ENCODE measurements at places on chromosomes 1 and 21.

GRCh38 chr1:220895412-220895946 lies 16.2 kb downstream of the HLX start:
- no peaks in the 10 kb centered on the region for H3K4me1 ChIP-seq

- H3K27me3 ChIP-seq = no peaks in the 10 kb centered on the region
- no peak for DNase-seq
- no peaks in the 10 kb centered on the region for H3K4me1 ChIP-seq
- H3K27ac ChIP-seq = no peak overlapping the region
Observed at GRCh38 chr21:16741141-16741665, 771.6 kb upstream of the CXADR start.

DNA sequence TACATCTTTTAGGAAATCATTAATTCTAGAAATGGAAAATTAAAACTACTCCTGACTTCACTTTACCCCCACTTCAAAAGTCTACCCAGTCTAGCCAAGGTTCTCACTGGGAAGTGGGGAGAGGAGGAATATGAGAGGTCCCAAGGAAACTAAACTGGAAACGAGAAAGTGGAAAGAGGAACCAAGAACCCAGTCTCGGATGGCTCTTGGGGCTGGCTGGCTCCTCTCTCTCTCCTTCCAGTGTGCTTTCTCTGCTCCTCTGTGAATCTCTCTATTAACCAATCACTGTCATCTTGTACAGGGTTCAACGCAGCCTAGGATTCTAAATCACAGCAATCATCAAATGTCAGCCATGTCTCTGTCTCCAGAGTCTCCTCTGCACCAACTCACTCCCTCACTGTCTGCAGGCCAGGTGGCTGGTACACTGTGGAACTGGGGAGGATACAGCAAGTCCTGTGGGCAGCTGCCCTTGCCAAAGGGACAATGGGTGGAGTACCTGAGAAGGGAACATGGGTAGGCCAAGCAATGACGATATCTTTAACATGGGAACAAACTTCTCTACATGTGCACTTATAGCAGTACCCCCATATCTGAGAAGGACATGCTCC lies 33.7 kb downstream of the GNB1 start:
- H3K4me1 ChIP-seq = peaks cover 44% of the 10 kb centered on the region
- no peak for DNase-seq
- H3K27ac ChIP-seq = no peak overlapping the region

DNA sequence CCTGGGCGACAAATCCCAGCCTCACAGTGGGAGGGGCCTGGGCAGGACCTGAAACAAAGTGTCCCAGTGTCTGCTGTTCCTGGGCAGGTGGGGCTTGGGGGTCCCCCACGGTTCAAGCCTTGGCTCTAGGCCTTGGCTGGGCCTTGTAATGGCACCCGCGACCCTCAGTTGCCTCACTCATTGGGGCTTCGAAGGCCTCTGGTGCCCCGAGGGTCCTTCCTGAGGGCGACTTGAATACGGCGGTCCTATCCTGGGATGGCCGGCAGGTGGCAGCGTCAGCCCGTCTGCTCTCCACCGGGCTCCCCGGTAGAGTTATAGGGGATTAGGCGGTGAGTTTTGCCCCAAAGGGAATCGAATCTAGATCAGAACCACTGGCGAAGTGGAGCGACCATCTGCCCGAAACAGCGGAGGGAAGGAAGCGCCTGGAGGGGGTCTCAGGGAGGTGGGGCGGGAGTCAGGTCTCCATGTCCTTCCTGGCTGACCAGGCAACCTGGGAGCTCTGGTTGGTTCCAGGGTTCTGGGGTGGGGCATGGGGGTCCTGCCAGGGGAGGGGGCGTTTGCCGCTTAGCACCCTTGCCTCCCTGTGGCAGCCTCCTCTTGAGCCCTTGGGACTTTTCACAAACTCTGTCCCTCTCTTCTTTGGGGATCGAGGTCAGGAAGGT lies 2.1 kb upstream of the PEX10 start:
- H3K4me1 ChIP-seq = peaks cover 33% of the 10 kb centered on the region
- peak; percentile 64 for DNase-seq
- H3K27me3 ChIP-seq = no peaks in the 10 kb centered on the region
- H3K27ac ChIP-seq = peak overlapping the region; percentile 80
- H3K36me3 ChIP-seq = no peaks in the 10 kb centered on the region

DNA sequence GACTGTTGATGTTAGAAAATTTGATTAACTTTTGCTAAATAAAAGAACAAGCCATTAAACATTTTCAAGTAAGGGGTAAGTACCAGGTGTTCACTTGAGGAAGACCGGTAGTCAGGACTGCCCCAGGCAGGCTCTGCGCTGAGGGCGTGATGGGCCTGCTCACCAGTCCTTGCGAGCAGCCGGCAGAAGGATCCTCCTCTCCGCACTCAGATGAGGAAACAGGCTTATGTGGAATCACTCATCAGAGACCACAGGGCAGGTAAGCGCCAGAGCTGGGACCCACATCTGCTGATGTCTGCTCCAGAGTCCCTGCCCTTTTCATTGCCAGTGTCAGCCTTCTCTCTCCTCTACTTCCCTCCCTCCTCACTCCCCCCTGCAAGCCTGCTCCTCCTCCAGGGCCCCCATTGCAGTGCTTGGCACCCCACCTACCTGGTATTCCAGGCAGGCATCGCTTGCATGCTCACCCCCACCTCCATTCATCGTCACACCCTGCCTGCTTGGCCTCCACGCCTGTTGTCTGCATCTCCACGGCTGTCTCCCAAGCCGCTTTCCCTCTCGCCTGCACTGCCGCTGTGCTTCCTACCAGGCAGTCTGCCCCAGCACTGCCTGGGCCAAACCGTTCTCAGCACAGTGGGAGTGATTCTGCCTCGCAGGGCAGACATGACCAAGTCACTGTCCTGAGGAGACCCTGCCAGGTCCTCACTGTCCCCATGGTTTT lies 24.7 kb upstream of the KDM4A start:
- H3K4me1 ChIP-seq = no peaks in the 10 kb centered on the region
- DNase-seq = no peak
- H3K27me3 ChIP-seq = no peaks in the 10 kb centered on the region

GRCh38 chr1:20102875-20103274 lies 16.5 kb downstream of the PLA2G2D start:
- no peaks in the 10 kb centered on the region for H3K4me1 ChIP-seq
- peaks cover 4% of the 10 kb centered on the region for H3K27me3 ChIP-seq
- DNase-seq = no peak
- no peak overlapping the region for H3K27ac ChIP-seq
- no peaks in the 10 kb centered on the region for H3K36me3 ChIP-seq

DNA sequence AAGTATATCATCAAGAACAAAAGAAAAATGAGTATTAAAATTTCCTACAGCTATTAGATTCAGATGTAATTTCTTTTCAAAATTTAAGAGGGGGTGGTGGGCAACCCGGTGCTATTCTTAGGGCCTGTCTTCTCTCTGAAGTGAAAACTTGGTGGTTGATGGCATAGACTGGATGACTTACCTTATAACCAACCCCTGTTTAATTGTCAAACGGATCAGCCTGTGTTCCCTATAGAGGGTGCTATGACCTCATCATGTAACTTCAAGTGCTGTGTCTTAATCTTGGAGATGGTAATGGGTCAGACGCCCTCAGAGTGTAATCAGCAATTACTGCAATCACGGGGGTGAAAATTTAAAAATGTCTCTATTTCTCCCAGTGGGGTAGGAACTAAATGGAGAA lies 176.2 kb downstream of the PCP4 start:
- H3K27ac ChIP-seq = no peak overlapping the region
- H3K27me3 ChIP-seq = no peaks in the 10 kb centered on the region
- no peak overlapping the region for H3K4me3 ChIP-seq
- no peaks in the 10 kb centered on the region for H3K36me3 ChIP-seq
- no peak for DNase-seq

DNA sequence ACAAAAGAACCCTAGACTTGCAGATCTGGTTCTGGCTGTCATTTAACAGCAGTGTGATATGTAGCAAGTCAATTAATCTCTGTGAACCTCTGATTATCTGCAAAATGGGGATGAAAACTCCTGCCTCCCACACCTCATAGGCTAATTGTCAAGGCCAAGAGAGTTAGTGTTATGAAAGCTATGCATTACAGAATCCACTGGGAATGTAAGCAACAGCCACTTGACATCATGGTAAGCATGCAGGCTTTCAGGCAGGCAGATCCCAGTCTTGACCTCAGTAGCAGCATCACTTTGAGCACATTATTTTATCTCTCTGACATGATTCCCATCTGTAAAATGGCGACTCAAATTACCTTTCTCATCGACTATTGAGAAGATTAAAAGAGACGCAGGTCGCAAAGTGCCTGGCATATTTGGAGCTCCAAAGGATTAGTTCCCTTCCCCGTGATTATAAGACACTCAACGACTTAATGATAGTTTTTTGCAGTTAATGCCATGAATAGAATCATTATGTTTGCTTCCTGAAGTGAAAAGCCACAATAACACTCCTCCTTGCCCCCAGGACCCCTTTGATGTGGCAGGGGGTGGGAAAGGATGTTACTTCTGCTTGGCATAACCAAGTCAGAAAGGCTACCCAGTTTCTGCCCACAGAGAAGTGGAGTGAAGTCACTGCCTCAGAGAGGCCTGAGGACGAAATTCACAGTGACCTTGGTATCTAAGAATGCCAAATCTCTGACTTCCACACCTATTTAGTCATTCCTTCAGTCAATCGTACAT lies 273.0 kb upstream of the NFIA start:
- H3K27ac ChIP-seq = no peak overlapping the region
- H3K27me3 ChIP-seq = no peaks in the 10 kb centered on the region
- H3K4me1 ChIP-seq = no peaks in the 10 kb centered on the region
- no peaks in the 10 kb centered on the region for H3K36me3 ChIP-seq

GRCh38 chr1:239368436-239369109 lies 17.8 kb upstream of the CHRM3 start:
- no peaks in the 10 kb centered on the region for H3K27me3 ChIP-seq
- H3K36me3 ChIP-seq = no peaks in the 10 kb centered on the region
- H3K27ac ChIP-seq = no peak overlapping the region
- DNase-seq = no peak

DNA sequence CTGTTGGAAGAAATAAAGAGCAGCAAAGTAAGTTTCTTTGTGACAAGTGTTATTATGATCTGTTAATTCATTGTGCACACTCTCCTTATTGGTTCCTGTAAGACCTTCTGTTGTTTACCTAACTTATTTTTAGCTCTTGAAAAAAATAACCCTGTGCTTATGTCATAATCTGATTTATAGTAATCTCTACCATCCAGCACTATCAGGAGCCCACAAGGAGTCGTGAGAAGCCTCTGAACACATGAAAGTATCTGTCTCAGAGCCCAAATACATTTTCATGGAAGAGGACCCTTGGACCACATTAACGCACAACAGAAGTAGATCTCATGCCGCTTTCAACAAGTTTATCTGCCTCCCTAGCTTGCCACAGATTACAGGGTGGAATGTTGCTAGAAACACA lies 45.8 kb downstream of the CENPF start:
- no peaks in the 10 kb centered on the region for H3K4me1 ChIP-seq
- H3K4me3 ChIP-seq = no peak overlapping the region
- H3K27ac ChIP-seq = no peak overlapping the region
- no peaks in the 10 kb centered on the region for H3K27me3 ChIP-seq

- no peaks in the 10 kb centered on the region for H3K36me3 ChIP-seq
- no peak for DNase-seq
- peaks cover 11% of the 10 kb centered on the region for H3K4me1 ChIP-seq
- no peaks in the 10 kb centered on the region for H3K27me3 ChIP-seq
- H3K27ac ChIP-seq = no peak overlapping the region
Observed at GRCh38 chr1:22259551-22260282, 116.8 kb upstream of the WNT4 start.

- H3K4me3 ChIP-seq = no peak overlapping the region
- no peak overlapping the region for H3K27ac ChIP-seq
- no peaks in the 10 kb centered on the region for H3K27me3 ChIP-seq
- DNase-seq = no peak
- H3K36me3 ChIP-seq = no peaks in the 10 kb centered on the region
- H3K4me1 ChIP-seq = no peaks in the 10 kb centered on the region
Observed at GRCh38 chr1:11874624-11875023, 15.9 kb upstream of the NPPB start.

DNA sequence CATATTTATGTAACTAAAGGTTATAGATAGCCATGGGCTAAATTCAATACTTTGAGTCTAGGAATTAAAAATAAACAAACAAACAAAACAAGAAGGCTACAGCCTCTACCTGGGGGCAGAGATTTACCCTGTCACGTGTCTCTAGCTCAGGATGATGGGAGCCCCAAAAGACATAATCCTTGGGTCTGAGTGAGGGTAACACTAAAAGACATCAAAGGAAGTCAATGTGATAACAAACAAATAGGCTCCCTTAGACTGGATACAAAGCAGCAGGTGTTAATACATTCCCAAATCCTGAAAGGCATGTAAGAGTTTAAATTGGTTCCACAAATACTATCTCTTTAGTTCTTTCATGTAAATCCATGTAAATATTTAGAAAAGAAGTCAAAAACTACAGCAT lies 10.7 kb downstream of the MYSM1 start:
- no peak overlapping the region for H3K4me3 ChIP-seq
- DNase-seq = no peak
- peaks cover 56% of the 10 kb centered on the region for H3K36me3 ChIP-seq
- no peaks in the 10 kb centered on the region for H3K27me3 ChIP-seq
- no peak overlapping the region for H3K27ac ChIP-seq

- no peak overlapping the region for H3K27ac ChIP-seq
Observed at GRCh38 chr1:147046189-147046862, 108.2 kb downstream of the NBPF12 start.

DNA sequence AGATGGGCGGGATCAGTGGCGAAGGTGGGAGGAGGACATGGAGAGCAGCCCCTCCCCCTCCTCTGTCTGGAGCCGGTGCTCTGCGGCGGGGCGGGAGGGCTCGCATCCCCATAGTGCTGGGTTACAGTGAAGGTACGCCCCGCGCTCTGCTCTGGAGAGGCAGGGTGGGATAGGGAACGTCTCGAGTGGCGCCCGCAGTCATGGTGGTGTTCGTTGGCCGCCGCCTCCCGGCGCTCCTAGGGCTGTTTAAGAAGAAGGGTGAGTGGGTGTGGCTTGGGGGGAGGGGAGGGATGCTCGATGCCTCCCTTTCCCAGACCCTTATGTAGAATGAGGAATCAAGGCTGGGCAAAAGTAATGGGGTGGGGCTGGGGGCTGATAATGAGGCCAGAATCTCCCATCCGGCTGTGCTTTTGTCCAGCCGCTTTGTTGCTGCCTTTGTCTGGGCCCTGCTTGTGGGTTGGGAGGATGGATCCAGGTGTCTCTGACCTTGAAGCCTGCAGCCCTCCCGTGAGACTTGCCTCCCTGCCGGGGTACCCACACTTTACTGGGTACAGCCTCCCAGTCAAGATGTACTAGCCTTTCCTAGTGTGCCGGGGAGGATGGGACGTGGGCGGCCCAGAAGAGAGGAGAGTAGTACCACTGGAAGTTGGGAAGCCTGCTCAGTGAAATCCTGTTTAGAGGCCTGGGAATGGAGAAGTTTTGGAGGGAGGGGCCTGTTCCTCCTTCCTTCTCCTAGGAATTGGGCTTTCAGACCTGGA lies 51.4 kb downstream of the YARS1 start:
- H3K27ac ChIP-seq = peak overlapping the region; percentile 55
- no peaks in the 10 kb centered on the region for H3K27me3 ChIP-seq

- no peak overlapping the region for H3K4me3 ChIP-seq
- H3K4me1 ChIP-seq = no peaks in the 10 kb centered on the region
- no peaks in the 10 kb centered on the region for H3K27me3 ChIP-seq
Observed at GRCh38 chr1:241716915-241717656, 65.0 kb downstream of the WDR64 start.

Data from Panc1 (cell line).